ENCODE measurements at places on chromosomes 12 and 14.

- DNase-seq = no peak
Observed at GRCh38 chr12:84117190-84117589, 795.4 kb downstream of the SLC6A15 start.

- DNase-seq = no peak
Observed at GRCh38 chr14:52948039-52948438, 2.8 kb downstream of the FERMT2 start.

DNA sequence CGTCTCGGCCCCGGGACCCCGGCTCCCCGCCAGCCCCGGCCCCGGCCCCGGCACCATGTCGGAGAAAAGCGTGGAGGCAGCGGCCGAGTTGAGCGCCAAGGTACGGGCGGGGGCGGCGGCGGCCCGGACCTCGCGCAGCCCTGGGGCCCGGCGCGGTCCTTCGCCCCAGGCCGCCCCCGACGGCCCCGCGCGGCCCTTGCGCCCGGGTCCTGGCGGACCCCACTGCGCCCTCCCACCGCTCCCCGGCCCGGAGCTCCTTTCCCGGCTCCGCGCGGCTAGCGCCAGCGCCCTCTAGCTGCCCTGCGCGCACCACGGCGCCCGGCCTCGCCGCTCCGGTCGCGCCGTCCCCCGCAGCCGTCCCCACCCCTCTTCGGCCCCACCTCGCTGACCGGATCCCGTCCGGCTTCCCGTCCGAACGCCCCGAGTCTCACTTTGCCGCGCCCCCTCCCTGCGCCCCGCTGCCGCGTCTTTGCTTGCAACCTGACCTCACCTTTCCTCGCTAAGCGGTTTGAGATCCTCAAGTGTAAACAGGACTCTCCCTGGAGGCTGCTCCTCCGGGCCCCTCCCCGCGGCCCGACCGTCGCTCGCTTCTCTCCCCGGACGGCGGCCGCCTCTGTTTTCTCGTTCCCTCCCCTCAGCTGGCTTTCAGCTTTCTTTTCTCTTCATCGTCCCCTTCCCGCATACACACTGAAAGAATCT lies 637 bp downstream of the PTMS start:
- DNase-seq = peak; percentile 34

- no peak for DNase-seq
Observed at GRCh38 chr12:31772685-31773222, 43.9 kb upstream of the AMN1 start.

DNA sequence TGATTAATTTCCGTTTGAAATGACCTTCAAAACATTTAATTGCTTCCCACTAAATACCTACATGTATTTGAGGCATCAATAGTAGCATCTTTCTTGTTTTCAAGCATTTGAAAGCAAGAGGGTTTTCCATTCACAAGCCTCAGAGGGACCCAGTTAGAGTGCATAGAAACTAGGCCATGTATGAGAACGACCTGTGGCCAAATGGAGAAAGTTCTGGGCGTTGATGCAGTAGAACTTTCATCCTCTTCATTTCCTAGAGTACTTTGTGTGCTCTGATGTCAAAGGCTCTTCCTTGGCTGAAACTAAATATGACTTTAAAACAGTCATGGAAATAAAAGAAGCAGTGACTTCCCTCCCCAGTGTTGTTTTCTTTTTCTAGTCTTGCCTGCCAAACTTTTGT lies 944 bp upstream of the DHRS7 start:
- DNase-seq = no peak

DNA sequence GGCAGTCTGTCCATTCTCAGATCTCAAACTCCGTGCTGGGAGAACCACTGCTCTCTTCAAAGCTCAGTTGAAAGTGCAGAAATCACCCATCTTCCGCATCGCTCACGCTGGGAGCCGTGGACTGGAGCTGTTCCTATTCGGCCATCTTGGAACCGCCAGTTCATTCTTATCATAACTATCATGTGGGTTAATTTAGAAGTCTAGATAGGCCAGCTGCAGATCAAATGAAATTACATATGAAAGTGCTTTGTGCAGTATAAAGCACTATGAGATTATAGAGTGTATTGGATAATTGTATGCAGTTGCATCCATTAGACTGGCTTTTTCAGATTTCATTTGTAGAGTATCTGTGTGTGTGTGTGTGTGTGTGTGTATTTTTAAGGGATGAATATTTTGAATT lies 57.8 kb downstream of the PRORP start:
- DNase-seq = no peak

GRCh38 chr12:27657296-27657695 lies 39.0 kb upstream of the REP15 start:
- DNase-seq = no peak

- DNase-seq = no peak
Observed at GRCh38 chr14:61603736-61604135, 91.6 kb upstream of the HIF1A start.

GRCh38 chr14:102252834-102253801 lies 51.8 kb downstream of the MOK start:
- no peak for DNase-seq

GRCh38 chr12:86914721-86915120 lies 658.5 kb upstream of the MGAT4C start:
- DNase-seq = no peak

DNA sequence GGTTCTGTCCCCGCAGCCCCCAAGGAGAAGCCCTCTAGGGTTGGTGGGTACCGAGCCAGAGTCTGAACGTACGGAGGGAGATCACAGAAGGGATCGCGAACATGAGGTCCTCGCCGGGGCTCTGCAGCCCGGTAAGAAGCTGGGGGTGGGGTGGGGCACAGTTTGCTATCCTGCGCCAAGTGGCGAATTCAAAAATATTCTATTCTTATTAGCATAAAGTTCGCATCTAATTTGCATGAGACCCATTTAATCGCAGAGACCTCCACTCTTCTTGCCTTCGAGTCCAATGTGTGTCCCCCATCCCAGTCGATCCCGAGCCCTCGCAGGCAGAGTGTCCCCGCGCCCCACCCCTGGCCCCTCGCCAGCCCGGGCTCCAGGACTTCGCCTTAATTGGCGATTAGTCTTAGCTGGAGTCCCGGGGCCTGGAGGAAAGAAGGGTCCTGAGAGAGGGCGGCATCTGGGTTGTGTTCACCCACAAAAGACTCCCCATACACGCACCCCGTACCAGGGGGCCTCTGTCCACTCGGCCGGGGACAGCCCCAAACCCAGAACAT lies 604 bp upstream of the ARHGEF25 start:
- DNase-seq = no peak

DNA sequence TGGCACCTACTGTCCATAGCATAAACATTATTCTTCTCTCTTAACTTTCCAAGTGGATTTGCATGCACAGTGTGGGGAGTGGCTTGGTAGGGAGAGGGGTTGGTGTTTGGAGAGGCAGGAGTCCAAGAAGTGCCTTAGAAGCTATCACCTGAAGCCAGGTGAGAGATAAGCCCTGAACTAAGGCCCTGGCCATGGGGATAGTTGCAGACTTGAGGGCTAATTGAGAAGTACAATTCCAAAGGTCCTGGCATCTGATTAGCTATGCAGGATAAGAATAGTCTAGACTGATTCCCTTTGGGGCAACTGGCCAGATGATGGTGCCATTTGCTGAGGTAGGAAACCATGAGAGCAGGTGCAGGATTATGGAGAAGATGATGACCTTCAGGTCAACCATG lies 2.0 kb upstream of the PCK2 start:
- no peak for DNase-seq

DNA sequence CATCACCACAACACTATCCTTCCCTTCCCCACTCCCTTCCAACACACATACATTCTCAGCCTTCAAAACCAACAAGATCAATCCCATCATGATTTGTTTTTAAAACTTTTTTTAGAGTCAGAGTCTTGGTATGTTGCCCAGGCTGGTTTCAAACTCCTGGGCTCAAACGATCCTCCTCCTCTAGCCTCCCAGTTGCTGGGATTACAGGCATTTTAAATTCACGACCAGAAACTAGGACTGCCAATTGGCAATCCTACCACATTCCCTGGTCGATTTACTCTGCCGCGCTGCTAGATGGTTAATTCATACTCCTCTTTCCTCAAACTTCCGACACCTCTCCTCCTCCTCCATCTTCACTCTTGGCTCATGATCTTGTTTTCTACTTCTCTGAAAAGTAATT lies 37.5 kb upstream of the TMCC3 start:
- DNase-seq = no peak

DNA sequence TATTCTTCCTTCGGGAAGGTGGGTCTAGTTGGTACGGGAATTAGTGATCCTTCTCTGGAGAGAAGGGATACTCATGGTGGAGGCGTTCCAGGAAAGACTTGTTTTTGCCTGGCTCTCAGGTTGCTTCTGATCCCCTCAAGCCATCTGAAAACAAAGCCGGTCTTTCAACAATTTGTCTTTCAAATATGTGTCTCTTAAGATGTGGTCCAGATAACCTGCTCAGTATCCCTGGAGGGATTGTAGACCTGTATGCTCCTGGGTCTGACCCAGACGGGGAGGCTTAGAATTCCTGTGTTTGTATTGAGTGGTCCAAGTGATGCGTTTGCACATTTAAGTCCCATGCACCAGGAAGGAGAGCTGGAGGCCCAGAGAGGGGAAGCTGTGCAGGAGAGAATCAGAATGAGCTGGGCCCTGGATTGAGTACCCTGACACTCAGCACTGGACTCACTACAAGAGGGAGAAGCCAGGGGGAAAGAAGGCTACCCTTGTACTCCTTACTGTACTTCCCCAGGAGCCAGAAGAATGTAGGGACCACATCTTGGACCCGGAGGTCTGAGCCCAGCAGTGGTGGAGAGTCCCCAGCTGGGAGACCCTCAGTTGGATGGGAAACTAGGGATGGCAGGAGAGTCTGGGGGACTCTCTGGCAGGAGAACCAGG lies 40.4 kb downstream of the ERH start:
- no peak for DNase-seq

- DNase-seq = no peak
Observed at GRCh38 chr12:60035835-60036234, 440.0 kb downstream of the SLC16A7 start.

- DNase-seq = no peak
Observed at GRCh38 chr14:61973981-61974380, 211.8 kb downstream of the SNAPC1 start.

- DNase-seq = no peak
Observed at GRCh38 chr14:35346738-35347322, 54.6 kb downstream of the PSMA6 start.

GRCh38 chr14:104879201-104879982 lies 14.3 kb downstream of the CEP170B start:
- DNase-seq = no peak

GRCh38 chr14:63523735-63524426 lies 19.3 kb downstream of the PPP2R5E start:
- DNase-seq = no peak

- no peak for DNase-seq
Observed at GRCh38 chr12:5650281-5650680, 218.4 kb downstream of the NTF3 start.

- DNase-seq = no peak
Observed at GRCh38 chr12:99772274-99772673, 124.7 kb downstream of the GARIN6 start.

DNA sequence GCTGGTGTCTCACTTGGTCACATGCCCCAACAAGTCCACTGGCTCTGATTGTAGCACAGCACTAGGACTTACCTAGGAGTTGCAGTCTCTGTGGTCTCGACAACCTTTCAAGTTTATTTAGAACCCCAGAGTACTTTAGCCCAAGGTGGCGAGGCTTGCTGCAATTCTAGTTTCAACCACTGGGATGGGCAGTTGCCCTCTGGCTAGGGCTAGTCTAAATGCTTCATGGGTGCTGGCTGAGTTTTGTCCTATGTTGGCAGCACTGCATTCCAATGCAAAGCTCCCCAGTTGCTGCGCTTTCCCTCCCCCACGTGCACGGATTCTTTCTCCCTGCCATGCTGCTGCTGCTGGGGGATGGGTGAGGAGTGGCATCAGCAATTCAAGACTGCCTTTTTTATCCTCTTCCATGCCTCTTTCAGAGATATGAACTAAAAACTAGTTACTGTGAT lies 207.9 kb downstream of the SYNE2 start:
- DNase-seq = no peak

DNA sequence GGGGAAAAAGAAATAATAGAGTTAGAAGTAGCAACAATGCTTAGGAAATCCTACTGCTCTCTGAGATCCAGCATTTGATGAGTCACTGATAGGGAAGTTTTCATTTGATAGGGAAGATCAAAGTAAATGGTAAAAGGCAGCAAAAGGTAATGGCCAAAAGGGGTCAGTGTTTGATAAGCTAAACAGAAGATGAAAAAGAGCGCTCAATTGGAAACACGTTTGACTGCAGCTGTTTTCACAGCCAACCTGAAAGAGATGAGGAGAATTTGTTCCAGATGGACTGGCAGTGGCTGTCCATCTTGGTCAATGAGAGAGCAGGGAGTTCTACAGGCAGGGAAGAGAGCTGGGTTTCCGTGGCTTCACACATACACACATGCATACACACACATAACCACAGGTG lies 264.2 kb downstream of the TMEM132C start:
- no peak for DNase-seq

DNA sequence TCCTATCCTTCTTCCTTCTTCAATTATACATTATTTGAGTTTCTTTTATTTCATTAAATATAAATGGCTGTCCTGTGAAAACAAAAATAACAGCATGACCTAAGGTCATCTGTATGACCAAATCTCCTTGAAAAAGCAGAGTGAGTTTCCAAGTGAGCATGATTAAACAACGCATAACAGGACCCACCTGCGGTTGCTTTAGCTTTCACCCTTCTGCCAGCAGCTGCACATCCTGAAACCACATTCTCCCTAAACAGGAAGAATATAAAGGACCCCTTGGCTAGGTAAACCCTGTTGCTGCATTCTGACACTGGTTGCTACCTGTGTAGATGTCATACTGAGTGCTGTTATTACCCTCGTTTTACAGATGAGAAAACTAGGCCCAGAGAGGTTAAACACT lies 42.8 kb upstream of the CPM start:
- no peak for DNase-seq

DNA sequence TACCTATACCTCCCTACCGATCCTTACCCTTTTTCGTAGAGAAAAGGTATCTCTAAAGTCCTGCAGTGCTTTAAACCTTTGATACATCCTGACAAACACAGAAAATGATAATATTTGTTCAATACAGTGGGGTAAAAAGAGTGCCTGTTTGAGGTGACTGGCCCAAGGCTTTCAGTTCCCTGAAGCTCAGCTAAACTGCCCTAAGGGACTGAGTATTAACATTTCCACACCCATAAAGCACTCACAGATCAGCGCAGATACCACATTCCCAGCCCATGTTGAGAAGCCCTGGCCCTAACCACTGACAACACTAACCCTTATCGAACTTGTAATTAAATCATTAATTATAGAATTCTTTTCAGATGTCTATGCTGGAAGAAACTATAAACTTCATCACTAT lies 108.7 kb downstream of the DIP2B start:
- DNase-seq = no peak

GRCh38 chr12:89414851-89415250 lies 62.5 kb upstream of the DUSP6 start:
- DNase-seq = no peak

GRCh38 chr14:23672200-23672599 lies 36.0 kb downstream of the DHRS2 start:
- no peak for DNase-seq

DNA sequence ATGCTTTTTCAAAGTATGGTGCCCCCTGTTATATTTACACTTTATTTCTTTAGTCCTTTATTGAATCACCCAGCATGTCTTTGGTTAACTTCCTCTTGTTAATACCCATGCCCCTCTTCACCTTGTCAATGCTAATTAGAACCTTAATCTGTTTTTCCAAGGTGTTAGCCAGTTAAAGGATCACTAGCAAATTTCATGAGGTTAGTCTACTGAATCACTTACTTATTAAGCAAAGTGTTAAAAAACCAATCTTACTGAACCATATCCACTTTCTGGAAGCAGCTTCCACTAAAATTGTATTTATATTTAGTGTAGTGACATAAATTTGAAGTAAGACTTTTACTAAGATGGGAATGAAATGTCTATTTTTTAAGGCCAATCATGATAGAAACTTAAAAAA lies 27.9 kb downstream of the TAOK3 start:
- no peak for DNase-seq

All from effector CD4-positive, alpha-beta T cell (primary cell).